ENCODE measurements at places on chromosomes 4 and X.

DNA sequence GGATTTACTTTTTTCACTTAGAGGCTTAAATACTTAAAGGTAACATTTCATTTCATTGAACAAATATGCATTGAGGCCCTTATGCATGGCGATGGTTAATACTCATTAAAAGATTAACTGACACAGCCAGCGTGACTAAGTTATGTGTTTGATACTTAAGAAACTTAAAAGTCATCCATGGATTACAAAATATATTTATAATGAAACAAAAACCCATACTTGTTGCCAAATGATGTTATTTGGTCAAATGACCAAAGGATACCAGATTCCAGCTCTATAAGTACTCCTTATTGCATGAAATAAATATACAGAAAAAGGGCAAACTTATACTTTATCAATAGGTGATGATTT, 26.7 kb downstream of the ZNF330 start:
- DNase-seq = no peak

DNA sequence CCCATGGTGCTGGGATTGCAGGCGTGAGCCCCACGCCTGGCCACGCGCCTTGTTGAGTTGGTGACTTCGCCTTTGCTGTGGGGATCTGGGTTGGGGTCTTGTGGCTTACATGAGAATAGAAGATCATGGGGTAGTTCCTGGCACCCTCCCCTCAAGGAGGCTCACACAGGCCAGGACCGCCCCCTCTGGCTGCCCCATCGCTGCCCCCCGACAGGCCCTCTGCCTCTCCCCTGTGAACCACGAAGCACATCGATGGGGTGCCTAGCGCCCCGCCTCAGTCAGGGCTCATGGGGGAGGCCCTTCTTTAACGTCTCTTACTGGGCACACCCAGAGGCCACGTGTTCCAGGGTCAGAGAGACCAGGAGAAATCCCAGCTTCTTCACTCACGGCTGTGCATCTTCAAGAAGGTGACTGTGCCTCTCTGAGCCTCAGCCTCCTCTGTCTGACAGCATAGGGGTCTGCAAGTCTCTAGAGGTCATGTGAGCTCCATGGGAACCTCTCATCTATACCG, 23.6 kb upstream of the SPON2 start:
- DNase-seq = no peak

- DNase-seq = no peak
These were observed 5.0 kb downstream of the FGF2 start for GRCh38 chr4:122831515-122832196.

- DNase-seq = no peak
These were observed 200.3 kb downstream of the SLIT2 start for GRCh38 chr4:20451986-20452385.

DNA sequence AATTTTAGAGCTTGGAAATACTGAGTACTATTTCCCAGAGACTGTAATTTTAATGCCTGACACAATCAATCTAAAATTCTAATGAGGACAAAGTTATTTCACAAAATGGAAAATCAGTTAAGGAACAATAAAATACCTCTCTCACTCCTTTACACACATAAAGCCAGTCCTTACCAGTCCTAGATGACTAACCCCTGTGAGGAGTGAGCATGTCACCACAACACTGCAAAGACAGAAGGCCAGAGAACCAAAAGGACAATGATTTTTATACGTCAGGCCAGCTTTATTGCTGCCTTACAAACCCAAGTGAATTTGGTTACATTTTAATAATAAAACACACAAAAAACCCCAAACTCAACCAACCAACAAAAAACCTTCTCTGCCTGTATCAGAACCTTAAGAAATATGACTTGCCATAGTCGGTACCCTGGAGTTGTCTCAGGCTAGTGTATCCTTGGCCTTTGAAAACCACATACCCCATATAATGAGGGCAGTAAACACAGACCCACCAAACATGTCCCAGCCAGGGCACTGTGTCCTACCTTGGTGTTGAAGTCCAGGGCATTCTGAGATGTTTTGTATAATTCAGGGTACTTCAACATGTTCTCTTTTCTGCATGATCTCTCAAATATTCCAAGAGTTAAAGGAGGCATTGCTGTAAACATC, 57.6 kb downstream of the SHISA3 start:
- no peak for DNase-seq

DNA sequence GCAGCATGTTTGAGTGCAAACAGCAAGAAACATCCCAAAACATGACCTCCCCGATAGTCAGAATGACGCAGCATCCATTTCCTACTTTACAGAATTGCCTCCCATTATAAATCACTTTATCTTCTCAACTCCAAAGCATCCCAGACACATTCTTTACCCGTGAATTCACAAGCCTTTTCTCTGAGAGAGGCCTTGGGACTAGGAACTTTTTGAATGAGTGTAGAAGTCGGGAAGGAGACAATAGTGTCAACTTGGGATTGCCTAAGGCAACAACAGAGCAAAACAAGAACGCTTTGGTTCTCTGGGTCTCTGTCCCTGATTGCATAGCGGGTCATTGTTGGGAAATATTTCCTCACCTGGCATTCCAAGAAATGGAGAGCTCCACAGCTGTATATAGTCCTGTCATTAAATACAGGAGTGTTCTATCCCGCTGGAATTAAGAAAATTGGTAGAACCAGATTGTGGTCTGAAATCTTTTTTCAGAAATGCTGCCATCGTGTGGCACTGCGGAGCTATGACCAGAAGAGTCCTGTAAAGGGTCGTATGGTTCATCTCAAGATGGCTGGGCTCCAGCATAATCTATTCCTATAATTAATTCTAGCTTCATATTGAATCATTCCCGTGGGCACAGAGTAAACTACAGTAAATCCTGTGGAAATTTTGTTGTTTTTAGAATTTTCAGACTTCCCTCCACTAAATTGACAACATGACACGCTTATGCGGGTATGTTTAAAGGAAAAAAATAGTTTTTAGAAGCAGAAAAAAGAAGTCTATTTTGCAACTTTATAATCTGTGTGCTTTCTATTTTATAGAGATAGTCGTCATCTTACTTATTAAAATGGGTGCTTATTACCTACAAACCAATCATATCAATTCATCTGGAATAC, 2.0 kb upstream of the SPP1 start:
- DNase-seq = no peak

DNA sequence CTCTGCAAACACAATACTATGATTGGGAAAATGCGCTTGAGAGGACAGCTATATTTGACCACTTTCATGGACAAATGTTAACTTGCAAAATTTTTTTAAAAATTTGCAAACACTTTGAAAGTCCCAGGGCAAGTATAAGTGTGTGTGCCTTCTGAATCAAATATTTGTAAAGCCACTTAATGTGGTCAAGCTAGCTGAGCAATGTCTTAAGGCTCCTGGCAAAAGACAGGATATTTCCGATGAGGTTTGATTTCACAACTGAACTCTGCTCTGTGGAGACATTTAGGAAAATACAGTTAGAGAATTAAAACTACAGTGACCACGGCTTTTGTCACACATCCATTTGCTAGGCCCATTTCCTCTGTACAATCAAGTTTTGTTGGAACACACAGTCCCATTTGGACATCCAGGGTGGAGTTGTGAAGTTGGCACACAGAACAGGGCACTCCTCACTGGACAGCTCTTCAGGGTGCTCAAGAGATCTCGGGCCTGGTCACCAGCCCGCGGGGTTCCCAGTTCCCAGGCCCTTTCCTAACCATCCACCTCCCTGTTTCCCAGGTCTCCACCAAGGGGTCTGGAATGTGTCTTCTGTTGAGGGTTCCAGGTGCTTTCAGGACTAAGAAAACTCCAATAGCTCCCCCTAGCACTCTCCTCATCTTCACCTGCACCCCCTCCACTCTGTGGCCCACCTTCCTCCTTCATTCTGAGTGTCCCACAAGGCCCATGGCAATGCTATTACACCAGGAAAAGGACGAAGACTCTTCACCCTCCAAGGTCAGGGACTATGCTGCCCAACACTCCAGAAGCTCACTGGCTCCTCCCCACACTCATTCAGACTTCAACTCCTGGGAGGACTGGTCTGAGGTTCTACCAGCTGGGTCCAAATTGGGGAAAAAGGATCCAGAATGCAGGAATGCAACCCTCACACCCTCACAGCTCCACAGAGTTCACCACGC, 41.9 kb downstream of the XAGE2 start:
- DNase-seq = no peak

- DNase-seq = no peak
These were observed 63.1 kb downstream of the SORCS2 start for GRCh38 chr4:7255488-7255881.

- no peak for DNase-seq
These were observed 125.7 kb downstream of the ZC4H2 start for GRCh38 chrX:64850371-64851082.

- no peak for DNase-seq
These were observed 148.1 kb upstream of the SPANXN1 start for GRCh38 chrX:145099204-145099603.

- DNase-seq = no peak
These were observed 105.0 kb downstream of the PTTG2 start for GRCh38 chr4:38065176-38065575.

- no peak for DNase-seq
These were observed 137.4 kb upstream of the GUCY1A1 start for GRCh38 chr4:155529272-155529671.

DNA sequence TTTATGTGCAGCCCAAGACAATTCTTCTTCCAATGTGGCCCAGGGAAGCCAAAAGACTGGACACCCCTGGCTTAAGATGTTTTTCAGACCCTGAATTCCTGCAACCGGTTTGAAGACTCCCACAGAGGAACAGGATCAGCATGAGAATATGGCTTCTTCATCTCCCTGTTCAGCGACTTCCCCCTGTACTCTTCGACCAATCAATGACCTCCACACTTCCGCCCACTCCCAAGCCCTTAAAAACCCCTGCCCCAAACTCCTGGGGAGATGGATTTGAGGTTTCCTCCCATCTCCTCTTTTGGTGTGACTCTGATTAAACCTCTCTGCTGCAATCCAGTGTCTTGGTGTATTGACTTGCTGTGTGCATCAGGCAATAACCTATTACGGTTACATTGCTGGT, 344.4 kb downstream of the NR3C2 start:
- no peak for DNase-seq

GRCh38 chr4:87053176-87053658, 118.4 kb downstream of the AFF1 start:
- DNase-seq = no peak

DNA sequence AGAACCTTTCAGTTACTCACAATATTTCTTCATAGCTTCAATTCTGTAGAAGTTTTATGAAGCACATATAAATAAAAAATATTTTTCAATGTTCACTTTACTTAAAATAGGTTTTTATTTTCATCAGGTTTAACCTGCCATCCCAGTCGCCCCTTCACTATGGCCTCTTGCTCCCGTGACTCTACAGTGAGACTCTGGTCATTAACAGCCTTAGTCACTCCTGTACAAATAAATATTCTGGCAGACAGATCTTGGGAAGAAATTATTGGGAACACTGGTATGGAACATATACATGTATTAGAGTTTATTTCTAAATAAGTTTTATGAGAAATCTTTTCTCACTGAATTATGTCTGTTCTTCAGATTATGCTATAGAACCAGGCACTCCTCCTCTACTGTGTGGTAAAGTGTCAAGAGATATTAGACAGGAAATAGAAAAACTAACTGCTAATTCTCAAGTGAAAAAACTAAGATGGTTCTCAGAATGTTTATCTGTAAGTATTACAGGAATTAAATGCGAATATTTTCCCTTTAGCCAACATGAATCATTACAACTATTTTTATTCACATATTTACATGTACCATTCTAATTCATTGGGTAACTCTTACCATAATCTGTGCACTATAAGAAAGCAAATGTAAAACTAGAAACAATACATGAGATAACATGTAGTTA, 45.6 kb downstream of the SPATA4 start:
- no peak for DNase-seq

DNA sequence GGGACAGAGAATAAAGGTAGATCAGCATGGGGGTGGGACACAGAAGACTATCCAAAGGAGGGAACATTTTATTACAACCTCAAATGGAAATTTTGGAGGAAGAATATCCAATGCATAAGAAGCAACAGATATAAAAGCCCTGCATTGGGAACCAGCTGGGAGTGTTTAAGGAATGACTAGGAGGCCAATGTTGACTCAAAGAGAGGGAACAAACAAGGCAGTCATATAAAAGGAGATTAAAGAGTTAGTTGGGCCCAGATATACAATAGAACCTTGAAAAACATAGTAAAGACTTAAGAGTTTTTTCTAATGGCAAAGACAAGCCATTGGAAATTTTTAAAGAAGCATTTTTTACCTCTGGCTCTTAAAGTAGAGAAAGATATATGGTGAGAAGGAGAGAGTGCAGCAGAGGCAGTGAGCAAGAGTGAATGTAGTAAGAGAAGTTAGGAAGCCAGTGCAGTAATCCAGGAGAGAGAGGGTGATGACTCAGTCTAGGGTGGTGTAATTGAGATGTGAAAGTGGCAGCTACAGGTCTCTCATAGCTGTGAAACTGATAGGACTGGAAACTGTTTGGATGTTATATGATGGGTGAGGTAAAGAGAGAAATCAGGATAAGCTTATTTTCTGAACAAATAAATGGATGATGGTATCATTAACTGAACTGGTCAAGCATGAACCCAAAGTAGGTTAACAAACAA, 182.2 kb upstream of the ATOH1 start:
- DNase-seq = no peak

- no peak for DNase-seq
These were observed 62.8 kb downstream of the LRBA start for GRCh38 chr4:150952167-150952845.

GRCh38 chr4:126318376-126318775, 1003.6 kb downstream of the FAT4 start:
- no peak for DNase-seq

DNA sequence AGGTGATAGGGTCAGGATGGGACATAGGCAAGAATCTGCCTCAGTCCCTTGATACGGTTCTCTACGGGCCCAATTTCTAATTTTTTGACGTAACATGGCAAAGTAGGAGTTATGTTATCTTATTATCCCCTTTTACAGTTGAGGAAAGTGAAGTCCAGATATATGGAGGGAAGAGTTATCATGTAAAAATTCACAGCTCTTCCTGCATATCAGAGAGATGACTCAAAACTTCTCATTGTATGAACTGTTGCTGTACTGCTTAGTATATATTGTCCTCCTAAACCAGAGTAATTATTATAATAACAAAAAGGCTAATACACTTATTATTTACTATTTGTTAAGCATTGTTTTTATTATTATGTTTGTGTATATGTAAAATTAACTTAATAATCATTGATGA, 260.5 kb upstream of the IGFBP7 start:
- no peak for DNase-seq

DNA sequence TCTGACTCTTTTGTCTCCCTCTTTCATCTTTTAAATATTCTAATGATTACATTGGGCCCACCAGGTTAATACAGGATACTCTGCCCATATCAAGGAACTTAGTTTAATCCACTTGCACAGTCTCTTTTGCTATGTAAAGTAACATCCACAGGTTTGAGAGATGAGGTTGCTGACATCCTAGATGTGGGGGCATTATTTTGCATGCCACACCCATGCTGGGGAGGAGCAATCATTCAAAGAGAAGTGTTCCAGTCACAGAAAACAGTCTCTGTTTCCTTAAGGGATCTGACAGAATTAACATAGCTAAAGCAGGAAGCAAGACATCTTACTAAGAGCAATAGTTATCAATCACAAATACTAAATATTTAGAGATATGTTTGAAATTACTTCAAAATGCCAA, 11.5 kb upstream of the TRAM1L1 start:
- DNase-seq = no peak

Measured in stimulated activated CD8-positive, alpha-beta memory T cell treated with anti-CD3 and anti-CD28 coated beads, Interleukin-4, amount 100 ng/mL, for 4 hours (primary cell).